ENCODE measurements at places on chromosomes 4 and X. TPM values are rescaled to one million over a fixed set of nuclear protein-coding genes. Genes with fewer than 3 reads are reported as not detected.

The SYNPO2 gene
- total RNA-seq: 0.09 TPM

The PRKG2 gene
- 2.3 TPM for total RNA-seq

The NPY5R gene
- total RNA-seq: 1.3 TPM

The ADH1A gene
- not detected for total RNA-seq

The PDE5A gene
- 32.4 TPM for total RNA-seq

The ZXDA gene
- not detected for total RNA-seq

The DUX4 gene
- not detected for total RNA-seq

The TKTL2 gene
- total RNA-seq: not detected

The RIBC1 gene
- 0.62 TPM for total RNA-seq

GRCh38 chrX:153944800-153945150 lies 332 bp upstream of the RENBP start:
- no peak overlapping the region for H3K27ac ChIP-seq
- peak overlapping the region; percentile 17 for H3K4me3 ChIP-seq
- H3K36me3 ChIP-seq: no peaks in the 10 kb centered on the region
- H3K27me3 ChIP-seq: no peaks in the 10 kb centered on the region
- peaks cover 6% of the 10 kb centered on the region for H3K4me1 ChIP-seq
- DNase-seq: no peak

DNA sequence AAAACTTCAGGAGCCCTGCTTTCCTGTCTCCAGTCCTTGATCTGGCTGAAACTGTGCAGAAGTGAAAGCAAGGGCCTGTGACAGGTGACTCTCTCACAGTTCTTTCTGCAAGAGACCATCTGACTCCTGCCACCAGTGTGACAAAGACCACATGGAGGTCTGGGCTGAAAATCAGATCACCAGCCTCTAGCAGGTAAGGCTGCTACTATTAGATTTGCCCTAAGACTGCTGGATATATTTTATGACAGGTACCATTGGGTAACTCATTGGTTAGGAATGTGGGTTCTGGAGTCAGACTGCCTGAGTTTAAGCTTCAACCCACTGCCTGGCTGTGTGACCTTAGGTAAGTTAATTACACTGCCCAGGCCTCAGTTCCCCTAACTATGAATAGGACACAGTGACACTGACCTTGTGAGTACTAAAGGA lies 163.3 kb upstream of the SLC7A11 start:
- H3K27ac ChIP-seq: no peak overlapping the region
- no peak overlapping the region for H3K4me3 ChIP-seq
- no peak for DNase-seq
- H3K36me3 ChIP-seq: no peaks in the 10 kb centered on the region
- peaks cover 21% of the 10 kb centered on the region for H3K27me3 ChIP-seq

DNA sequence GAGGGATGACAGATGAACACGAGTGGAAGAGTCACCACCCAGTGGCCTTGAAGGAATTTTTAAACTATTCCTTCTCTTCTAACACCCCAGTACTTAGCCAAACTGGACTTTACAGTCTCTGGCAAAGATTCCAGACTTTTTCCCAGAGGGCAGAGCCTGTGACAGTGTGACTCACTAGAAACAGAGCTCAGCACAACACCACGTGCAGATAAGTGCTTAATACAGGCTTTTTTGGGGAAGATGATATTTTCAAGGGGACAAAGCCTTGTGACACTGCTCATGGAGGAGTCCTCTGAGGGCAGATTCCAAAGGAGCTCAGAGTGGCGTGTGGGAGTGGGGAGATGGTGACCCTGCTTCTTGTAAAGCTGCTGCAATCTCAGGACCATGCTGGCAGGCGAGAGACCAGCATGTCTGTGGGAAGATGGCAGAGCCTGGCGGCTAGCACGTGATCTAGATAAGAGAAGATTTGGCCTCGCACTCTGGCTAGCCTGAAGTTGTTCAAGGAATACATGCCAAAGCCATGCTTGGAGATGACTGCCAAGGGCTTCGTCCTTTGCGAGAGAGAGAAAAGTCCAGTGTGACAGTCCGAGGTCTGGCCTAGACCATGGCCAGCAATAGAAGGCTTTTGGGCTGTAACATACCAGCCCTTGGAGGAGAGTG lies 2.4 kb downstream of the RAB33A start:
- DNase-seq: no peak
- H3K36me3 ChIP-seq: no peaks in the 10 kb centered on the region
- peaks cover 10% of the 10 kb centered on the region for H3K4me1 ChIP-seq
- peaks cover 17% of the 10 kb centered on the region for H3K27me3 ChIP-seq
- no peak overlapping the region for H3K4me3 ChIP-seq

- no peaks in the 10 kb centered on the region for H3K36me3 ChIP-seq
- peaks cover 3% of the 10 kb centered on the region for H3K27me3 ChIP-seq
- no peak for DNase-seq
- H3K27ac ChIP-seq: no peak overlapping the region
Measured at GRCh38 chr4:1504595-1505500, 98.6 kb upstream of the NKX1-1 start.

DNA sequence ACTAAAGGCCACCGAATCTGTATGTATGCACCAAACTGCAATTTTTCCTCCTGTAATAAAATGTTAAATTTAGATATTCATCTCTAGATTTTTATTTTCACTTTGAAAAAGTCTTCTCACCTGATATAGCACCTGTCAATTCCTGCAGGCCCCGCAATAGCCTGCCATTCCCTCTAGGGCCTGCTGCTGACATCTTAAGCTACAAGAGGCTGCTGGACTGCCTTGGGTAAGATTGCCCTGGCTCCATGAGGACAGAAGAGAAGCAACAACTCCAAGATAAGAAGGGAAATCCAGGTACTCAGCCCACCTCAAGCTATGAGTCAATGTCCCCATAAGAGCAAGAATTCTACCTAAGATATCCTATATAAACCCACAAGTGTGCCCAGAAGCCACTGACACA lies 230.2 kb upstream of the AGTR2 start:
- peaks cover 18% of the 10 kb centered on the region for H3K4me1 ChIP-seq
- H3K36me3 ChIP-seq: peaks cover 18% of the 10 kb centered on the region
- H3K4me3 ChIP-seq: peak overlapping the region; percentile 24
- H3K27ac ChIP-seq: no peak overlapping the region
- H3K27me3 ChIP-seq: no peaks in the 10 kb centered on the region

DNA sequence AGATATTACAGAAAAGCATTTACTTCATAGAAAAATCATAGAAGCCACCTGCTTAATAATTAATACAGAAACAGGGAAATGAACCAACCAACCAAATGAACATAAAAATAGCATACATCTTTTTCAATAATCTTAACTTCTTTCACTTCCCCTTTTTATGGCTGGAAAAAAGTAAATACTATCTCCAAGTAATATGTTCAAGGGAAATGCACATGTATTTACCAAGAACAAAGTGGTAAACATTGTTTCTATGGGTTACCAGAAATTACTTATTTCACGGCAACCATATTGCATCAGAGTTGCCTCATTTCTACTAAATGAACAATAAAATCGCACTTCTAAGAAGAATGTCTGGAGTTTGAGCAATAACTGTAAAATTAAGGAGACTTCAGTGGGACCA lies 321.3 kb downstream of the TMA16 start:
- DNase-seq: no peak
- no peaks in the 10 kb centered on the region for H3K36me3 ChIP-seq
- no peak overlapping the region for H3K27ac ChIP-seq
- H3K4me3 ChIP-seq: no peak overlapping the region
- H3K27me3 ChIP-seq: no peaks in the 10 kb centered on the region
- no peaks in the 10 kb centered on the region for H3K4me1 ChIP-seq

- H3K27me3 ChIP-seq: no peaks in the 10 kb centered on the region
- no peak overlapping the region for H3K4me3 ChIP-seq
- H3K36me3 ChIP-seq: no peaks in the 10 kb centered on the region
- H3K4me1 ChIP-seq: no peaks in the 10 kb centered on the region
- peak; percentile 28 for DNase-seq
Measured at GRCh38 chr4:162959046-162959445, 207.6 kb downstream of the NAF1 start.

- no peaks in the 10 kb centered on the region for H3K36me3 ChIP-seq
- H3K4me3 ChIP-seq: no peak overlapping the region
- H3K27ac ChIP-seq: no peak overlapping the region
- H3K27me3 ChIP-seq: no peaks in the 10 kb centered on the region
- H3K4me1 ChIP-seq: peaks cover 10% of the 10 kb centered on the region
- DNase-seq: no peak
Measured at GRCh38 chr4:4981427-4981826, 37.8 kb downstream of the CYTL1 start.

- H3K36me3 ChIP-seq: peaks cover 8% of the 10 kb centered on the region
- no peaks in the 10 kb centered on the region for H3K27me3 ChIP-seq
- no peak for DNase-seq
- H3K4me1 ChIP-seq: peaks cover 23% of the 10 kb centered on the region
Measured at GRCh38 chrX:43448688-43449087, 207.4 kb upstream of the MAOA start.

GRCh38 chrX:132710656-132711155 lies 221.9 kb upstream of the MBNL3 start:
- no peaks in the 10 kb centered on the region for H3K36me3 ChIP-seq
- H3K4me3 ChIP-seq: no peak overlapping the region
- no peak overlapping the region for H3K27ac ChIP-seq
- H3K4me1 ChIP-seq: peaks cover 24% of the 10 kb centered on the region

DNA sequence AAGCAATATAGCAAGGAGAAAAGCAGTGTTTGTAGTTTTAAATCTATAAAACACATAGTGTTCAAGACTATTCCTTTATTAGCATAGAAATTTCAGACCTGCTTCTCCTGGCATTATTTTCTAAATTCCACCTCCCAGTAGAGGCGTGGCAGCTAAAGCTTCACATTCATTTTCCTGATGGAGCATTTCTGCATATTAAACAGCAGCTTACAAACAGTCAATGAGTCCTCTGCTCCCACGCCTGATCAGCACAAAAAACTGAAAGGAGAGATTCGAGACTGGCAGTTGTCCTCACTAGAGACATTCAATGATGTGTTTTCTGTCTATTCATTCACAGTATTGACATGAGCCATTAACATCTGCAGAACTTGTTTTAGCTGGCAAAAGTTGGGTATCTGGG lies 61.4 kb downstream of the SHISA3 start:
- H3K27ac ChIP-seq: no peak overlapping the region
- no peaks in the 10 kb centered on the region for H3K4me1 ChIP-seq
- H3K36me3 ChIP-seq: no peaks in the 10 kb centered on the region
- H3K27me3 ChIP-seq: no peaks in the 10 kb centered on the region
- DNase-seq: peak; percentile 3

DNA sequence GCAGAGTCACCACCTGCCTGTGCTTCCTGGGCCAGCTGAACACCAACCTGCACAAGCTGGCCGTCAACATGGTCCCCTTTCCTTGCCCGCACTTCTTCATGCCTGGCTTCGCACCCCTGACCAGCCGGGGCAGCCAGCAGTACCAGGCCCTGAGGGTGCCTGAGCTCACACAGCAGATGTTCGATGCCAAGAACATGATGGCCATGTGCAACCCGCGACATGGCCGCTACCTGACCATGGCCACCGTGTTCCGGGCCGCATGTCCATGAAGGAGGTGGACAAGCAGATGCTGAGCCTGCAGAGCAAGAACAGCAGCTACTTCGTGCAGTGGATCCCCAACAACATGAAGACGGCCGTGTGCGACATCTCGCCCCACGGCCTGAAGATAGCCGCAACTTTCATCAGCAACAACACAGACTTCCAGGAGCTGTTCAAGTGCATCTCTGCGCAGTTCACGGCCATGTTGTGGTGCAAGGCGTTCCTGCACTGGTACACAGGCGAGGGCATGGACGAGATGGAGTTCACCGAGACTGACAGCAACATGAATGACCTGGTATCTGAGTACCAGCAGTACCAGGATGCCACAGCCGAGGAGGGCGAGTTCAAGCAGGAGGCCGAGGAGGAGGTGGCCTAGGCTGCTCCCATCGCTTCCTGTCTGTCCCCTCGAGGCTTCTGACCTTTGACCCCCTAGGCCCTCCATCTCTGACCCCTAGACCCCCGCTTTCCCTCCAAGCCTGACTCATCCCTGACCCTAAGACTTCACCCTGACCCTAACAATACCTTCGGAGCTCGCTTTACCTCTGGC lies 170.3 kb downstream of the THOC2 start:
- H3K27ac ChIP-seq: no peak overlapping the region
- H3K4me3 ChIP-seq: no peak overlapping the region
- no peaks in the 10 kb centered on the region for H3K36me3 ChIP-seq
- no peak for DNase-seq
- peaks cover 4% of the 10 kb centered on the region for H3K4me1 ChIP-seq

DNA sequence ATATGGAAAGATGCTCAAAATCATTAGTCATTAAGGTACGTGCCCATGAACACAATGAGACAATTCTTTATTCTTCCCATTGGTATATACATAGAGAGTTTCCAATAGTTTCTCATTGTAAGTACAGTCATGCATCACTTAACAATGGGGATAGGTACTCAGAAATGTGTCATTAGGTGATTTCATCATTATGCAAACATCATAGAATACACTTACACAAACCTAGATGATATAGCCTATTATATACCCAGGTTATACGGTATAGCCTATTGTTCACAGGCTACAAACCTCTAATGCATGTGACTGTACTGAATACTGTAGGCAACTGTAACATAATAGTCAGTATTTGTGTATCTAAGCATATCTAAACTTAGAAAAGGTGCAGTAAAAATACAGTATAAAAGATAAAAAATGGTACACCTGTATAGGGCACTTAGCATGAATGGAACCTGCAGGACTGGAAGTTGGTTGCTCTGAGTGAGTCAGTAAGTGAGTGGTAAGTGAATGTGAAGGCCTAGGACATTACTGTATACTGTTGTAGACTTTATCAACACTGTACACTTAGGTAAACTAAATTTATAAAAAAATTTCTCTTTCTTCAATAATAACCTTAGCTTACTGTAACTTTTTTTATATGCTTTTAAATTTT lies 49.6 kb downstream of the KLHL13 start:
- no peak overlapping the region for H3K4me3 ChIP-seq
- no peak overlapping the region for H3K27ac ChIP-seq
- no peaks in the 10 kb centered on the region for H3K27me3 ChIP-seq
- no peaks in the 10 kb centered on the region for H3K4me1 ChIP-seq
- no peaks in the 10 kb centered on the region for H3K36me3 ChIP-seq
- no peak for DNase-seq

DNA sequence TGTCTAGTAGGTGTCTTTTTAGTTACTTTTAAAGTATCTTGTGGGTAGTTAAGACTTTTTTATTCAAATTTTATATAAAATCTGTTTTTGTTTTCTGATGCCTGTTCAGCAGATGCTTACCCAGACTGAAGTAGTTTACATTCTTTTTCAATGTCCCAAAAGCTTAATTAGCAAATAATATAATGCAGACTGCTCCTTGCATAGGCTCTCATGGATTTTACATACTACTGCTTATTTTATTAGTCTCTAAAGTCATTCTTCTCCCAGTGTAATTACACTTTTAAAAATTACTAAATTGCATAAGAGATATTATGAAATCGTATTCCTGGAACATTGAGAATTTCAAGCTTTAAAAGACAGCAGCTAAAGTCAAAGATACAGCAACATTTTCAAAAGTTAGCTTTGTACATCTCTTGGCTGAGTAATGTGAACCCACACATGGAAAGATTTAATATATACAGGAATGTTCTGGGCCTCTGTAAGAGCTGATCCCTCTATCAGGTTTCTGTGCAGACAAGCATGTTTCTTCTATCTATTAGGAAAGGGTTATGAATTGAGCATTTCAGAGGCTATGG lies 148.4 kb upstream of the SPRY1 start:
- DNase-seq: no peak
- H3K27ac ChIP-seq: no peak overlapping the region
- H3K27me3 ChIP-seq: no peaks in the 10 kb centered on the region
- H3K4me1 ChIP-seq: peaks cover 7% of the 10 kb centered on the region
